ENCODE measurements at places on chromosomes 6 and 20. TPM values are rescaled to one million over a fixed set of nuclear protein-coding genes. Genes with fewer than 3 reads are reported as not detected.

DNA sequence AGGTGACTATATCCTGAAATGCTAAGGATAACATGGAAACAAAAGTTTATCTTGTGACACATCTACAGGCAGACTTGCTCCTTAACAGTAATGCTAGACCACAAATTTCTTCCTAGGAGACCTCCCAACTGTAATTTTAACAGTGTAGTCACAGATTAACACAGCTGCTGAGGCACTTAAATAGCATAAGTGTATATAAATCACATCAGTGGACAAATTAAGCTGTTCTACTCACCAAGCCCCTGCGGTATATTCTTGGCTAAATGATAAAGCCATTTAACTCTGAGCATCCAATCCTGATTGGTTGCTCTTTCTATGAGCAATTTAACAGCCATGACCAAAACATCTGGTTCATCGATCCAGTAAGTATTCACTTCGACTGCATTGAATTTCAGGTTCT is 73.3 kb upstream of the LYRM2 start:
- no peak for DNase-seq

DNA sequence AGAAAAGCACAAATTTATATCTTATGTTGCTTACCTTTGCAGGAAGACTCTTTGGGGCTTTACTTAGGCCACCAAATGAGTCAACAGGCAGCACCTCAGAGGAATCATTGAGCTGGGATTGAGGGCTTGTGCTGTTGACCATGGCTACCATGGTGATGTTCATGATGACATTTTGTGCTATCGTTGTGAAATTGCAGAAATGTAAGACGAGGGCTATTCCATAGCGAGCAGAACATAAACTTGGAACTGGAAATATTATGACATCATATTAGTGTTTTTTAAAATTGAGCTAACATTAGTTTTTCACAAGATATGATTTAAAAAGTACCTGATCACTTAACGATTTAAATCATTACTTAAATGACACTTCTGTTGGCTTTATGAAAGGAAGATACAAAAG is 11.8 kb downstream of the SLC17A3 start:
- DNase-seq = no peak

The ISM1 gene
- 27.6 TPM for total RNA-seq

DNA sequence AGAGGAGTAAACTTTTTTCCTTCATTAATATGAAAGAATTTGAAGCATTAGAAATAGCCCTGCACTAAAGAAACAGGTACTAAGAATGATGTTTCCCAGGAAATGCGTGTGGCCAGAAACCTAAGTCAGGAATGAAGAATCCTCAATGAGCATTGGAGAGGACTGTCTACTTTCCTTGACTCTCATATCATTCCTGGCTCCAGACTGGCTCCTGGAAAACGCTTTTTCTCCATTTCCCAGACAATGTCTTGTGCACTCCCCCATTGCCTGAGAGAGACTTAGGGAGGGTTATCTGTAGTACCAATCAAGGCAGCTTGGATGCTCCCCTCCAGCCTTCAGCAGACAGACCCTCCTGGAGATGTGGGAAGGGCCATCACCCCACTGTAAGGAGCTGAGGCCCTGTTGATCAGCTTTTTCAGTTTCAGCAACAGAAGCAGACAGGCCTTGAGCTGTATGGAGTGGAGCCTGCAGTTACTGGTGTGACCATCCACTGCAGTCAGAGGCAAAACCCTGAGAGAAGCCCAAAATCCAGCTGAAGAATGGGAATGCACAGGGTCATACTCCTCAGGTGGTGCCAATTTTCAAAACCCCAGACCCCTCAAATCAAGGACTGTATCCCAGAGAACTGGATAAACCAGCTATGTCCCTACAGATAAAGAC is 127.3 kb upstream of the NT5E start:
- no peak for DNase-seq

DNA sequence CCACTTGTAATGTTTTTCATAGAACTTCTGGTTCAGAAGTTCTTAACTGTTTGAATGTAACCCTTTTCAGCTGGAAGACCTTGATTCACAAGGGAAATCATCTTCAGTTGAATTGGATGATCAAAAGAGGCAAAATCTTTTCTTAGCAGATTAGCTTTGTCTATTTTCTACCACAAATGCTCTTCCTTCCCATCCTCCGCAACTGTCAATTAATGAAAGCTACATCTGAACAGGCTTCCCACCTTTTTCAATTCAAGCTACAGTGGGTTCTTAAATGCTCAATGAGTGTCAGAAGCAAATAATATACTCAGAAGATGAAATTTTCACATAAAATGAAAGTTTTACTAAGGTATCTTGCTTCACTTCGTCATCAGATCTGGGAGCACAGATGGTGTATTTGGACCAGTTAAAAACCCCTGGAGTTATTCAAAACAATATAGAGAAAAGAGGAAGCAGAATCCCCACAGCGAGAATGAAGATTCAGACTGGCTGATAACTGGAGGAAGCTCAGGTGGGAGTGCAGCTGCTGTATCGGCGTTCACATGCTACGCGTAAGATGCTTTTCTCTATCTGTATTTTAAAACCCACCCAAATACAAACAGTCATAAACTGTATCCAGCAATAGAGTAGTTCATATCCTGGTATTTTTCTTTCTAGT is 19.4 kb downstream of the QRSL1 start:
- DNase-seq = no peak
